Left lung (tissue), 14 donors: ENCODE measurements at places on chromosomes 16 and 17. TPM values are rescaled to one million over a fixed set of nuclear protein-coding genes. Genes with fewer than 3 reads are reported as not detected.

TEKT1 gene
- not detected for total RNA-seq

DNA sequence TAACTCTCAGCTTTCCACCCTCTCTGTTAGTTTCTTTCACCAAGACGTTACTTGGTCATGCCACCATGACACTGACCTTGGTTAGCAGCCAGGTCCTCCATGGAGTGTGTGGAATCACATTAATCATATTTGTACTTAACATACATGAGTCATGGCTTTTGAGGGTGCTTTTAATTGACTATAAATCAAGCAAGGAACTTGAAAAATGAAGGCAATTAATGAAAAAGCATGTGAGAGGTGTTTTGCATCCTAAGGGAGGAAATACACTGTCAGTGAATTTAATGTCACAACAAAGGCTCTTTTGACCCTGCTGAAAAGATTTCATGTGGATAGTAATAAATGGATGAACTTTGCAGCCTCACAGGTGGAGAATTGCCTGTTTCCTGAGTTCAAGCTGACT is 240.7 kb downstream of the CDH13 start:
- DNase-seq = no peak

PIRT gene
- not detected for total RNA-seq

DNA sequence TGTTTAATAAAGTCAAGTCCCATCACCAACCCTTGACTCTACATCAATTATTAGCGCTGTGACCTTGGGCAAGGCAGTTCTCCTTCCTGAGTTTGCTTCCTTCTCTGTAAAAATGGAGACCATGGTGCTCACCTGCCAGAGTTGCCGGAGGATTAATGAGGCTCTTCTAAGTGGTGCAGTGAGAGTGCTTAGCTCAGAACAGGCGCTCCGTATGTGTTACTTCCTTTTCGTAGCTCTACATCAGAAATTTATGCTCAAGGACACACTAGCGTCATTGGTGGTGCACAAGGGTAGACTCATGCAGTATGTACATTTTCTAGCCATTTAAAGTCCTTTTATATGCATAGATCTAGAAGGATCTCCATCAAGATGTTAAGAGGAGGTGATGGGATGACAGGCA is 17.4 kb upstream of the CMIP start:
- no peak for DNase-seq

TP53TG3B gene
- not detected for total RNA-seq
